ENCODE measurements at places on chromosomes 7 and 10. TPM values are rescaled to one million over a fixed set of nuclear protein-coding genes. Genes with fewer than 3 reads are reported as not detected.

GARIN1A gene
- total RNA-seq: 1.2 TPM

WNT2 gene
- total RNA-seq: not detected

VWA2 gene
- not detected for total RNA-seq

MACC1 gene
- not detected for total RNA-seq

CLRN3 gene
- total RNA-seq: not detected

PDE6C gene
- not detected for total RNA-seq

RET gene
- total RNA-seq: 0.59 TPM

EPHB4 gene
- total RNA-seq: 48.1 TPM

SHH gene
- 2.2 TPM for total RNA-seq

VWDE gene
- 0.29 TPM for total RNA-seq

SH2D4B gene
- total RNA-seq: not detected

ZNF804B gene
- total RNA-seq: not detected

FOXI2 gene
- total RNA-seq: not detected

FAM25A gene
- total RNA-seq: not detected

GDF10 gene
- total RNA-seq: not detected

SDHAF3 gene
- total RNA-seq: 58.5 TPM

AOAH gene
- total RNA-seq: not detected

PRTFDC1 gene
- 22.2 TPM for total RNA-seq

ATOH7 gene
- total RNA-seq: 0.22 TPM

PRPS1L1 gene
- total RNA-seq: not detected

HOXA1 gene
- 3.8 TPM for total RNA-seq

UNCX gene
- total RNA-seq: not detected

PALD1 gene
- total RNA-seq: 8.5 TPM

CALY gene
- 0.70 TPM for total RNA-seq

MKI67 gene
- total RNA-seq: 70.7 TPM

TAS2R4 gene
- 0.20 TPM for total RNA-seq

GAD2 gene
- not detected for total RNA-seq

FZD8 gene
- 7.0 TPM for total RNA-seq

CCDC146 gene
- total RNA-seq: 0.53 TPM

LDB3 gene
- 0.06 TPM for total RNA-seq

ZSCAN21 gene
- 10.5 TPM for total RNA-seq

COL26A1 gene
- total RNA-seq: 0.62 TPM

NOLC1 gene
- total RNA-seq: 162 TPM

JAKMIP3 gene
- total RNA-seq: 1.5 TPM

BMPER gene
- total RNA-seq: 5.7 TPM

IFIT1B gene
- total RNA-seq: not detected

SPDYE1 gene
- total RNA-seq: not detected

STRIP2 gene
- total RNA-seq: 8.0 TPM

MKX gene
- not detected for total RNA-seq

SPDYE5 gene
- not detected for total RNA-seq

GBX1 gene
- not detected for total RNA-seq

CCL24 gene
- not detected for total RNA-seq

MSMB gene
- total RNA-seq: not detected

PON1 gene
- 1.0 TPM for total RNA-seq

CHAT gene
- not detected for total RNA-seq

TMEM26 gene
- total RNA-seq: not detected

DNAH11 gene
- 0.21 TPM for total RNA-seq

SYT15 gene
- 3.8 TPM for total RNA-seq

AGR2 gene
- 104 TPM for total RNA-seq

NAT16 gene
- total RNA-seq: 0.29 TPM

GJD4 gene
- total RNA-seq: not detected

ELOVL3 gene
- 0.38 TPM for total RNA-seq

COBL gene
- 4.1 TPM for total RNA-seq

CISD1 gene
- total RNA-seq: 66.8 TPM

DDC gene
- total RNA-seq: 1.2 TPM

FAM25C gene
- 2.4 TPM for total RNA-seq

SMO gene
- 18.4 TPM for total RNA-seq

UTF1 gene
- not detected for total RNA-seq

EPHB6 gene
- total RNA-seq: 0.17 TPM

Measured in A549 treated with ZK216348 at 1 μM for 4 hours (cell line).